ENCODE measurements at places on chromosomes 3 and 15.

DNA sequence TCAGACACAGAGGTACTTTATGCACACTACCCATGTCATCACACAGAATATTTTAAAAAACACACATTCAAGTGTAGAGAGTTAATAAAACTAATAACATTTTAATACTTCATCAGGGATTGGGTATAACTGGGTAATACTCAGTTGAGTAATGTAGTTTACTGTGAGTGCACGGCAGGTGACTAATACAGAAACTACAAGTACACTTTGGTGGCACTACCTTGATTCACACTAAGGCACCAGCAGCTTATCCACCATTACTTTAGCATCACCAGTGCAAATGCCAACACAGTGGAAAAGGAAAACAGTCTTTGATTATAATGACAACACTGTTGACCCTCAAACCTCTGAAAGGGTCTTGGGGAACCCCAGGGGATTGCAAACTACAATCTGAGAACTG, 33.6 kb downstream of the ZNF280D start:
- DNase-seq: no peak

GRCh38 chr15:38054488-38054887, 120.0 kb downstream of the TMCO5A start:
- no peak for DNase-seq

- DNase-seq: no peak
Observed at GRCh38 chr3:34405159-34405558, 606.7 kb downstream of the PDCD6IP start.

- no peak for DNase-seq
Observed at GRCh38 chr15:29945943-29946596, 123.8 kb upstream of the TJP1 start.

GRCh38 chr15:52294881-52295420, 653 bp downstream of the MYO5C start:
- no peak for DNase-seq

DNA sequence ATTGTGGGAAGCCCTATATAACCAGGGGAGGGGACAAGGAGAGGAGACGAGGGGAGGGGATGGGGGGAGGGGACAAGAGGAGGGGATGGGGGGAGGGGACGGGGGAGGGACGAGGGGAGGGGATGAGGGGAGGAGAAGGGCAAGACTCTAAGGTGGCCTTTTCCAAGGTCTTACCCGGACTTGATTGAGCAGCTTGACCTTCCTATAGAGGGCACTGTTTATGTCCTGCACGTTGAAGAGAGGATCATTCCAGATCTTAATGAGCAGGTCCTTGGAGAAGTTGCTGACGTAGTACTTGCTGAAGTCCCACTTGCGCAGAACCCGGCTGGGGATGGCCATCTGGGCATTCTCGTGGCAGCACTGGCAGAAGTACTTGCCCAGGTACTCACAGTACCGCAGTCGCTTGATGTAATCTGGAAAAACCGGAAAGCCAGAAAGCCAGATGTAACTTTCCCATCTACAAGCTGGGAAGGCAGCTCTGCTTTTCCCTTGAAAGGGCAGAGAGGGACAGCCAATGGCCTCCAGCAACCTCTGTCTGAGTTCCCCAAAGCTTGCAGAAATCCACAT, 55.7 kb downstream of the RUBCN start:
- no peak for DNase-seq

Data from NCI-H345 (cell line).